ENCODE measurements at places on chromosomes 5 and 9.

DNA sequence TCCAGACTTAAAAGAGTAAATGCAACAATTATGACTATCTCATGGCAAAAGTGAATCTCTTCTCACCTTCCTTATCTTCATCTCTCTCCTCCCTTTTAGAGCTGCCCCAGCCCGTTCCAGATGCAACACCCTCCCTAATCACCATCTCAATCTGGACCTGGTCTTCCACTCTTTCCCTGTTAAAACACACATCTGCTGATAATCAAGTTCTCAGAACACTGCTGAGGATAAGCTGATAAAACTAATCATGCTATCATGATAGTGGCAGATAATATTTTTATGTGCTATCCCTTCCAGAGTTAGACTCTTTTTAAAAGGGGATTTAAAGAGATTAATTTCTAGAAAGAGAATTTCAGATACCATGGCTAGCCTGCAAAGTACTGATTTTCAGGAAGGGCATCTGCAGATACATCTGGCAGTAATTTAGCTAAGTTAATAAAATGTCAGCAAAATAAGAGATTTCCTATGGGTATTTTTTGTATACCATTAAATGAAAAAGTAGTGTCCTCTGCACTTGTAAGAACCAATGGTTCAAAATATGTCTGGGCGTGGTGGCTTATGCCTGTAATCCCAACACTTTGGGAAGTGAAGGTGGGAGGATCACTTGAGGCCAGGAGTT lies 17.2 kb downstream of the SGTB start:
- no peak for DNase-seq

DNA sequence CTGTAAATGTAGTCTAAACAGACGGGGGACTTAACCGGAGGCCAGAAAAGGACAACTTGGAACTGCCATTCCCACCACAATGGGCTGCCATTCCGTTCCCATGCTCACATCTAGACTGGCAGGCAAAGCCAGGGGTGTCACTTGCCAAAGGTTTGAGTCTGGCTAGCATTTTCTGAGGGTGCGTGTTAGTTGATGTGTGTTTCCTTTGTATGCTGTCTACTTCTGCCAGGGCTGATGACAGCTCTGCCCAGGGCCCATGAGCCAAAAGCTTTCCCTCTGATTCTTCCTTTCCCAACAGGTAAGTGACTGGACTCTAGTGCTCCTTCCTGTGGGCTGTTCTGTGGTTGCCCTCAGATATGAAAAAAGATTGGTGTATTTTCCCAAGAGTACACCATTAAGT lies 68.0 kb downstream of the ZNF608 start:
- DNase-seq, result no peak

DNA sequence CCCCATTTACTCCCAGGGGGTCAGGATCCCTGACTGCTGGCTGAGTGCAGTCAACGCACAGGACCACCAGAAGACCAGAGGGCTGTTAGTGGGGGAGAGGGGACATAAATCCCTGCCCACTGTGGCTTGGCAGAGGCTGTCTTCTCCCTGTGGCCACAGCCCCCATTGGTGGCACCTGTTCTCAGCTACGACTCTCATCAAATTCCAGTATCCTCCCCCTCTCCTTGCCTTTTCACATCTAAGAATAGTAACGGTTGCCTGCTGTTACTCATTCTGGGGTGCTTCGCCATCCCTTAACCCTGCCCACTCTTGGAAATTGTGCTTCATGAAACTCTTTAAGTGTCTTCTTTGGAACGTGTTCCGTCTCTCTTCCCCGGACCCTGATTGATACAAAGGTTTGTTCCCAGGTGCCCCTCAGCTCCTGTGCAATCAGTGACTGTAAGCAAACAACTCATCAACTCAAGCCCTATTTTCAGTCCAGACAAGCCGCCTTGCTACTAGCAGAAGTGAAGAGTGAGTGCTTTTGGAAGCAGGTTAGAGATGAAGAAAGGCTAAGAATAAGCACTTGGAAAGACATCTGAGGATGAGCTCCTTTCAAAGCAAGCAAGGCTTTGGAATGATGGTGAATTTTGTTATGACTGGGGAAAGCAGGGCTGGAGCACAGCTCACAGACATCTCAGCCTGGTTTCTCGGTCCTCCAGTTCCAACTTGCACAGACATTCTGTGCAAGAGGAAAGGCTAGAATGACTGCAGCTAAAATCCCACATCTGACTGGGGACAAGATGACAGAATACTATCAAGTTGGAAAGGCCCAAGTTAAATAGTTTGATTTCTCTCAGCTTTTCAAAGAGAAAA lies 22.9 kb upstream of the DENND1A start:
- no peak for DNase-seq

- no peak for DNase-seq
Measured at GRCh38 chr5:98741926-98742325, 31.5 kb upstream of the RGMB start.

DNA sequence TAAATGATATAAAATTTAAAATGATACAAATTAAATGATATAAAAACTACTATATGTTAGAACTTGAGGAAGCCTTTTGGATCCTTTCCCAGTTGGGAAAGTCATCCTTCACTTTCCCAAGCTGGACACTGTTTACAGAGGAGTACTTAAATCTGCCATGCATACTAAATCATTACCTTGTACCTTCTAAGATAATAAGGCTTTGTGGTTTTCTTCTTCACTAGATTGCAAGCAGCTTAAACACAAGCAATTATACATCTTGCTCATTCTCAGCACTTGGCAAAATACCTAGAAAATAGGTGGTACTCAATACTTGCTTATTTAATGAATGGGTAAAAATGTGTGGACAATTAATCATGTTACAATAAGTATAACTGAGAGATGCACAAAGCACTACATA lies 666.8 kb downstream of the PTPRD start:
- DNase-seq, result no peak

DNA sequence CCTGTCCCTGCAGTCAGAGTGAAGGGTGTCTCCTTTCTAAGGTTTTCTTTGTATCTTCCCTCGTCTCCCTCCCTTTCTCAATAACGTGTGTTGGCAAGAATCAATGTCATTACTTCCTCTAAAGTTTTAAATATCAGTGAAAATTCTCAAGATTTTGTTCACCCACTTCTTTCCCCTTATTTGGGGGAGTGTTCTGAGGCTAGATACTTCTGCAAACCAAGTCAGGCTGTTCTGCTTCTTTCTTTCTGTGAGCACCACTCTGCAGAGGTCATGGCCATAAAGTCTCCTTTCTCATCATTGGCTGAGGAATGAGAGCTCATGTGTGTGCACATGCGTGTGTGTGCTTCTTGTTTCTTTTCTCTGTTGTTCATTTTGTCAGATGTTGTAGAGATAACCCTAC lies 26.6 kb upstream of the SPATA31C2 start:
- no peak for DNase-seq

- no peak for DNase-seq
Measured at GRCh38 chr5:54883374-54884194, 101.8 kb downstream of the ESM1 start.

DNA sequence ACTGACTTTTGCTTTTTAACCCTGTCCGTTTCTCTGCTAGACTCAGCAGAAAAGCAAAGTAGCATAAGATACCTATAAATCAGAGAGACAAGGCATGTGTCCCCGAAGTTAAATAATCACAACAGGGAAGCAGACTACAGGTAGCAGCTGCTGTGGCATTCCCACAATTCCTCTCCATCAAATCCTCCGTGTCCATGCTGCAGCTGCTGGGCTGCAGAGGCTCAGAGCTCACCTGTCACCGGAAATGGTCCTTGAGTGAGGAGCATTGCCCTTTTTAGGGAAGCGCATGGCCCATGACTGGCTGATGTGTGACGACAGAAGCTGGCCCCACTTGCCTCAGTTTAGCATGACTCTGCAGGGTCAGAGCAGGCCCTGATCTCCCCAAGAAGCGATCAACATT lies 125.0 kb downstream of the MSX2 start:
- no peak for DNase-seq

DNA sequence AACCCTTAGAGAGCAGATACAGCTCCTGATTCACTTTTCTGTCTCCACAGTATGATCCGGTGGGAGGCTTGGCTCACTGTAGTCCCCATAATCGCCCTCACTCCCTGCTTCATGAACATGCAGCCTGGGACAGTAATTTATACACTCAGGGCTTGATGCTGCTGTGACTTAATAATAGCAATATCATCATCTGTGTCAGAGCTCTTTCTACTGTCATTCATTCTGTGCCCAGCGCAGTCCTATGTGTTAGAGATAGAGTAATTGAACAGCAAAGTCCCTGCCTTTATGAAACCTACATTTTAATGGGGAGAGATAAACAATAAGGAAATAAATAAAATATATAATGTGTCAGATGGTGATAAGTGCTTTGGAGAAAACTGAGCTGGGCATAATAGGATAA lies 2.8 kb upstream of the HEMGN start:
- DNase-seq, result no peak

DNA sequence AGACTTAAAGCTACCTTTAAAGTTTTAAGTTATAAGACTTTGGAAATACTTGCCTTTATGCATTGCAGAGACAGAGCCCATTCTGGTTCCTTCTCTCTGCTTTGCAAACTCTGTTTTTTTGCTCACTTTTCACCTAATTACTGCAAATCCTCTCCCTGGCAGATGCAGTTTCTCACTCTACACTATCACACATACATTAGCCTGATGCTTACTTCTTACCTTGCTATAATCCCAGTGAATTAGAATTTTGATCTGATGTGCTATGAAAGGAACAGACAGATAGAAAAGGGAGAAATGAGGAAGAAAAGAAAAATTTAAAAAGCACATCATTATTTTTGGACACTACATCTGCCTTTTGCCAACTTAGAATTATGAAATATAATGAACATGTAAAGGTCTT lies 489.5 kb upstream of the EDIL3 start:
- DNase-seq, result no peak

GRCh38 chr9:118711843-118712242 lies 657.4 kb downstream of the BRINP1 start:
- DNase-seq, result no peak

DNA sequence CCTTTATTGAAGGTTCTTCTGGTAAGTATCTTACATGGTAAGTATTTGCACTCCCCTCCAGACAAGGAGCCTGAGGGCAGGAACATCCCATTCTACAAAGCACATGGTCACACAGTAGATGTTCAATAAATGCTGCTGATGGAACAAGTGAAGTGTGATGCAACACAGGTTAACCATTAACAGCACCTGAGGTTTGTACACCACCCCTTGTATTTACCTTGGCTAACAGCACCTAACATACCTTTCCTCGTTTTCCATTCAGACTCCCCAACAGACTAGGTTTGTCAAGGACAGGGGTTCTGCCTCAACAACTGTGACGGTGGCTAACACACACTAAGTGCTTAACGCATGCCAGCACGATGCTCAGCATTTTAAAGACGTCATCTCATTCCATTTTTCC lies 213.6 kb downstream of the MAPKAP1 start:
- DNase-seq, result no peak

GRCh38 chr5:131635684-131636572 lies 899 bp upstream of the RAPGEF6 start:
- no peak for DNase-seq

DNA sequence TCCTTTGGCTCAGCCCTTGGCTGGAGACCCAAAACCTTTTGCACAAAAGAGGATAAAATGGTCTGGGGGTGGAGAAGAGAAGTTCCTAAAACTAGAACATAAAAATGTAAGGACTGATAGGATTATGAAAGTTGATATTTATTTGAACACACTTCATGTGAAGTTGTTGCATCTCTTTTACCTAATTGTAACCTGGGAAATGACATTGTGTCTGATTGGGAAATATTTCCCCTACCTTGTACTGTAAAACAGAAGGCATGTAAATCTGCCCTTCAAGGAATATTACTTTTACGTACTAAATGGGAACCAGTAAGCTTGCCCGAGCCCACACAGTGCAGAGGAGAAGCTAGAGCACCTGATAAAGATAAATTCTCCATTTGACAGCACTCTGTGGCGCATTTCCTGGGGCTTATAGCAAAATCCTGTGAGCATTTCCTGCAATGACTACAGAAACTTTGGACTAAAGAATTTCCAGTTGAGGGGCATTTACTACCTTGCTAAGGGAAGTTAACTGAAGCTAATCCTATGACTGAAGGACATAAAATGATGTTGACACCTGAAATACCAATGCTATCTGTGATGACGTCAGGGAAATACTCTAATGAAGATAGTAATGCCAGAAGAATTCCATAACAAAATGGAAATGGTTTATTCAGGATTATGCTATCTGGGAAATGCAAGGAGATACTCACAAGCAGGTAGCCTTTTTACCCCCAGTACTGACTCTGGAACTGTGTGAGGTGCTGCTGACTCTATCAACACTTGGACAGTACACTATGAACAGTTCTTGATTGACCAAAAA lies 78.3 kb upstream of the LIFR start:
- DNase-seq, result no peak

- DNase-seq, result no peak
Measured at GRCh38 chr9:115743709-115744605, 409.6 kb upstream of the PAPPA start.

- DNase-seq, result no peak
Measured at GRCh38 chr9:94672811-94673487, 33.6 kb upstream of the FBP1 start.

GRCh38 chr5:143539742-143540141 lies 136.3 kb upstream of the NR3C1 start:
- DNase-seq, result no peak

GRCh38 chr5:147472664-147473475 lies 37.0 kb downstream of the DPYSL3 start:
- DNase-seq, result no peak

DNA sequence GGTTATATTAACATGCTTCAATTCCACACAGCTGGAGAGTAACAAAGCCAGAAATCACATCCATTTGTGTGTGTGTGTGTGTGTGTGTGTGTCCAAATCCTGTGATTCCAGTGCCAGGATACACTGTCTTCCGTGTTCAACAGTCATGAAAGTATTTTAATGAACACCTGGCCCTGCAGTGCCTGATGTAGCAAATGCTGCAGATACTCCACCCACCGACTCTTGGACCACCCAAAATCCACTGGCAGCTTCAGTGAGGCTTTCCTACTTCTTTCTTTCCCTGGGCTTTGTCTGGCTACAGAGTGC lies 13.1 kb upstream of the INSYN2B start:
- DNase-seq, result no peak

GRCh38 chr5:124395287-124395686 lies 351.2 kb downstream of the ZNF608 start:
- no peak for DNase-seq

DNA sequence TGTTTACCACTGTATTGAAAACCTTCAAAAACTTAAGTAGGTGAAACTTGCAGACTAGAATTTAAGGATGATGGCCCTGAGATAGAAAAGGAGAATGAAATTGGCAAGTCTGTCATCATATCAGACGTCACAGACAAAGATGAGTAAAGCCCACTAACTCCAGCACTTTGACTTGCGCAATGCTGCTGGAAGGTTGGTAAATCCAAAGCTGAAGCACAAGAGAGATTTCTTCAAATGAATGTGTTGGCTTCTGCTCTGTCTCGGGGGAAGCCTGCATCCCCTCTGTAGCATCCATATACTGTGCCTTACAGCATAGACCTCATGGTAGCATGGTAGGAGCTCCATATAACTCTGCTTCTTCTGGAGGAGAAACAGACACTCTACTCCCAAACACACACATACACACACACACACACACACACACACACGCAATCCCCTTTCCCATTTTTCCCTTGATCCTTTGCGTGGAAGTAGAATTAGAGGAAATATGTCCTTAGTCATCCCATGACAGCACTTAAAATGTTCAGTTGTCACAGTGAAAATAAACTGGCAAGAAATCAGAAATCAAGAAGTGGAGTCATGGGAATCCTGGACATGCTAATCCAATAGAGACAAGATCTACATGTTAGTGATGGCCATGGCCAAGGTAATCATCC lies 241.5 kb downstream of the NR3C1 start:
- DNase-seq, result no peak
